MCF 10A (cell line): ENCODE measurements at places on chromosomes 1 and 21. TPM values are rescaled to one million over a fixed set of nuclear protein-coding genes. Genes with fewer than 3 reads are reported as not detected.

DNA sequence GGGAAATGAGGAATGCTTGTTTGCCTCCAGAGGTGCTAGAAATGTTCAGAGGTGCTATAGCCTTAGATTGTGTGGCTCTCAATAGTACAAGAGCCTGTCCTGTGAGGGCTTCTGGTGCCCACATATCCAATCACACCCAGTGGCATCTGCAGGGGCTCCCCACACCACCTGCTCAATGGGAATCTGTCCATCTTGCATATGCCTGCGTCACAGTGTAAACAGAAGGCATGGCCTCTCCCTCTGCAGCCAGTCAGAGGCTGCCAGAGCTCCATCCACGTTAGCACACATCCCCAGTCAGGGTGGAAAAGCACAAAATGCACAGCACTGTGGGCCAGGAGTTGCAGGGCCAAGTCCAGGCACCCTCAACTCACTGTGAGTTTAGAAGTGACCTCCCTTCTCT lies 113.6 kb upstream of the GRIK3 start:
- no peak overlapping the region for H3K27ac ChIP-seq
- H3K27me3 ChIP-seq = no peaks in the 10 kb centered on the region
- H3K4me1 ChIP-seq = no peaks in the 10 kb centered on the region
- H3K36me3 ChIP-seq = no peaks in the 10 kb centered on the region
- no peak overlapping the region for H3K4me3 ChIP-seq

DNA sequence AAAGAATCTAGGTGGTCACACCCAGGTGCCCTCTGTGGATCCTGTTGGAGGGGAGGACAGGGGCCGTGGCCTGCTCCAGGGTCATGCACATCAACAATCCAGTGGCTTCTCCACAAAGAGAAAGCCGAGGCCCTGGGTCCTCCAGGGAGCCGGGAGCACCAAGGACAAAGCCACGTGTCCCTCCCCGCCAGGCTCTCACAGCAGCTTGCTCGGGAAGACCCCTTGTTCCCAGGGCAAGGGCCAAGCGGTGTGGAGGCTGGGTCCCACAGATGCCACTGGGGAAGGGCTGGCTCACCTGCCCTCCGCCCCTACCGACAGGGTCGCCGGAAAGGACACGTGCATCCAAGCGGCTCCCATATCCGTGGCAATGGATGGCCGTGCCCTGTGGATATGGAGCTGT lies 192.9 kb upstream of the VAMP3 start:
- no peaks in the 10 kb centered on the region for H3K36me3 ChIP-seq
- H3K4me1 ChIP-seq = no peaks in the 10 kb centered on the region
- no peak overlapping the region for H3K4me3 ChIP-seq
- DNase-seq = no peak

Gene AQP10
- not detected in 2 replicates for total RNA-seq

Gene HMGCL
- 30.4 and 39.3 TPM in 2 replicates for total RNA-seq

GRCh38 chr1:2019571-2020309 lies 595 bp downstream of the GABRD start:
- no peak for DNase-seq
- peaks cover 8% of the 10 kb centered on the region for H3K4me1 ChIP-seq

DNA sequence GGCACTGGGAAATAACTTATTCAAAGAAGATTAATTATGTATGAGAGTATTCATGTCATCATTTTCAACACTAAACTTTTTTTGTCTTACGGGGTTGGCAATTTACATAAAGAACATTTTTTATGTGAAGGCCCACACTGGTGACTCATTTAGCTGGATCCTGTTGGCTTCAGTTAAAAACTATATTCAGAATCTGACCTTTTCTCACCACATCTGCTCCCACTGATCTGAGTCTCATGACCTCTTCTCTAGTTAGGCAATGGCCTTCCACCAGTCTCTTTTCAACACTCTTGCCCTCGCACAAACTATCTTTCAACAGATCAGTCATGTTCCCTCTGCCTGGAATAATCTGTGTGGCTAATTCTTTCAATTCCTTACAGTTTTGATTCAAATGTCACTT lies 53.4 kb downstream of the TMPRSS15 start:
- H3K27me3 ChIP-seq = no peaks in the 10 kb centered on the region
- peaks cover 17% of the 10 kb centered on the region for H3K4me1 ChIP-seq
- H3K36me3 ChIP-seq = no peaks in the 10 kb centered on the region
- peak; percentile 70 for DNase-seq

Gene KRTAP19-4
- total RNA-seq = not detected in 2 replicates
